GM23338 (cell line): ENCODE measurements at places on chromosomes 1 and 21. TPM values are rescaled to one million over a fixed set of nuclear protein-coding genes. Genes with fewer than 3 reads are reported as not detected.

- no peak for DNase-seq
Observed at GRCh38 chr1:33248244-33248643, 8.0 kb upstream of the ZNF362 start.

DNA sequence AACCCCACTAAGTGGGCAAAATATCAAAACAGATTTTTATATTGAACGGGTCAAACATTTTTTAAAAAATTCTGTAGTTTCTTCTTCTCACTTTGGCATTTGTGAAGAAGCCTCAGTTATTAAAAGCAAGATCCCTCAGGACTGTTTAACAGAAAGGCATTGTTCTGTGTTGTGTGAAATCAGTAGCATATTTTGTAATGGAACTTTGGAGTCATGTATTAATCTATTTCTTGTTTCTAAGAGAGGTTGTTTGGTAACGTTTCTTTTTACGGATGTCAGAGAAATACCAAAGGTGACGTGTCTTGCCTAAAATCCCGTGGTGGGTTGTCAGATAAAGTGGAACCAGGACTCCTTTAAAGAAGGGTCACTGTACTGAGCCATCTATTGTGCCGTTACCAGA, 23.7 kb downstream of the GPR137B start:
- no peak for DNase-seq

DNA sequence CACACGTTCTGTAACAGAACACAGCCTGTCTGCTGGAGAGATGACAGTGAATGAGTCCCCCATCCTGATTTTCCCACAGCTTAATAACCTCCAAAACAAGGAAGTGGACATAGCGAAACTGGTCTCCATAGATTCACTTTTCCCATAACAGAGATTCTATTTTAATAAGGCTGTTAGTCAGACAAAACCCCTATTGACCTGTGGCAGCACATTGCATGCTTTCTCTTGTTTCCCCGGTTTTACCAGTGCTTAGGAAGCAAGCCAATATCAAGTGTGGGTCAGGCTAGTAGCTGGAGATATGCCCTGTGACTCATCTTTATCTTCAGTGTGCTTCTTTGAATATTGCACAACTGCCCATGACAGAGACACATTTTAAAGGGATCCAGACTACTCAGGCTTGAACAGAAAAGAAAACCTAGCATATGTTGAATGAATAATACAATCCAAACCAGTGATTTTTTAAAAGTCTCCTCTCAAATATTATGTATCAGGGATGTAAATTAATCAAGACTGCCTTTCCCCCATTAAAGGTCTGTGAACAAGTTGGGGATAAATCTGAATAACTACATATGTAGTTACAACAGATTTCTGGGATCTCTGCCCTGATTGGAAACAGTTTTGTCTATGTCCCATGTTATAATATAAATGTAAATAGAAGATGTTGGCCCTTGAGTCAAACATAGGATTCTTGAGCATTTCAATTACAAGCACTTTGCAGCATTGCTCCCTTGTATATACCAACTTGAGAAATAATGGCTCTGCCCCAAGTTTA, 11.9 kb upstream of the CLDN8 start:
- no peak for DNase-seq

GRCh38 chr1:165623624-165624023, 7.4 kb upstream of the MGST3 start:
- DNase-seq = no peak

DNA sequence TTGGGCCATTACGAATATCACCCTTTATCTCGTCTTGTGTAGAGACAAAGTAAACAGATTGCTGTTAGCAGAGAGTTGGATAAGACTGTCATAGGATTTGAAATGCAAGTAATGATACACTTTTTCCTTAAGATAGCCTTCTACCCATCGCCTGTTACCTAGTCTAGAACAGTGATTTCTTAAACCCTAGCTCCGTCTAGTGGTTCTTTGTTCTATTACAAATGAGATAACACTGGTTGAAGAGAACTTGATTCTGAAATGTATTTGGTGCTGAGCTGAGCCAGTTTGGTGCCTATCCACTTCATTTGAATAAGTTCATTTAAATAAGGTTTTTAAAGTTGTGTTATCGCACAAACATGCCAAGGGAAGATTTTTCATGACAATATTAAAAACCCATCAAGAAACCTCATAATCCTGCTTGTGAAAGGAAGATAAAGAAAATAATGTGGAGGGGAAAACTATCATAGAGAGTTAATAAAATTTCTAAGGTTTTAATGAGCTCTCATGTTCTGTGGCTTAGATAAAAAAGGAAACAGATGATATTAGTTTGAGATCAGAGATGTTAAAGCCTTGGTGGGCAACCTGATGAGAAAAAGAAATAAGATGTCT, 1.5 kb upstream of the KCNH1 start:
- DNase-seq = peak; percentile 72

DNA sequence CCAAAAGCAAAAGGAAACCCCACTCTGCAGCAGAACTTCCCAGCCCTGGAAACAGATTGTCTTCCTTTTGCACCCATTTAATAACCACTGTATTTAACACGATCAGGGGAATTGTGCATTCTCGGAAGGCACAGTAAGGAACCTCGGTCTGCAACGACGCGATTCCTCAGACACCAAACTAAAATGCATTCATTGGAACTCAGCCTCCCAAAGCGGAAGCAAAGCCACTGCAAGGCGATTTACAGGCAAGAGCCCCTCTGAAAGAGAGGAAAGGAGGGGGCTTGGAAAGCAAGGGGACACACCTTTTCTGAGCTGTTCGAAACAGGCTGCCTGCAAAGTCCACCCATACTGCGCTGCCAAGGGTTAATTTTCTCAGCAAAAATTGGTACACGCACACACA, 297.7 kb downstream of the OMA1 start:
- DNase-seq = peak; percentile 45

DNA sequence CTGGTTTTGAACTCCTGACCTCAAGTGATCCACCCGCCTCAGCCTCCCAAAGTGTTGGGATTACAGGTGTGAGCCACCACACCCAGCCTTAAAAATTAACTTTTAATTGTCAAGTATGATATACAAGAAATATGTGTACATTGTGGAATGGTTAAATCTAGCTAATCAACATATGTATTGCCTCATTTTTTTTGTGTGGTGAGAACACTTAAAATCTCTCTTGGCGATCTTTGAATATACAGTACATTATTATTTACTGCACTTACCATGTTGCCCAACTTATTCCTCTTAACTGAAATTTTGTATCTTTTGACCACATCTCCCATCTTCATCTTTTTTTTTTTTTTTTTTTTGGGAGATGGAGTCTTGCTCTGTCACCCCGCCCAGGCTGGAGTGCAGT, 23.3 kb downstream of the THRAP3 start:
- no peak for DNase-seq

- DNase-seq = no peak
Observed at GRCh38 chr21:28811860-28812259, 180.8 kb downstream of the LTN1 start.

DNA sequence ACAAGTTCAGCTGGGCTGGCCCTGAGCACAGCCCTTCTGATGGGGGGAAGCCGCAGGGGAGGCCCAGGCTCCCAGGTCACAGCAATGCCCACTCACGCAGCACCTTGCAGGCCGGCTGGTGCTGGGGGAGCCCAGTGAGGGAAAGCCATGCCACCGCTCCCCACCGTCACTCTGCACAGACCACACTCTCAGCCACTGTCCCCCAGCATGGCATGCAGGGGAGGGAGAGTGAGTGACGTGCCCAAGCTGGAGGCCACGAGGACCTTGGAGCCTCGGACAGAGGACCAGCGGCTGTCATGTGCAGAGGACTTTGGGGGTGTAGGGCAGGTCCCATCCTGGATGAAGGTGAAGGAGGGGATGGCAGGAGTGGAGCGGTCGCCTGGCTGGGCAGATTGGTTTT, 25.1 kb downstream of the SLC45A1 start:
- DNase-seq = no peak

DNA sequence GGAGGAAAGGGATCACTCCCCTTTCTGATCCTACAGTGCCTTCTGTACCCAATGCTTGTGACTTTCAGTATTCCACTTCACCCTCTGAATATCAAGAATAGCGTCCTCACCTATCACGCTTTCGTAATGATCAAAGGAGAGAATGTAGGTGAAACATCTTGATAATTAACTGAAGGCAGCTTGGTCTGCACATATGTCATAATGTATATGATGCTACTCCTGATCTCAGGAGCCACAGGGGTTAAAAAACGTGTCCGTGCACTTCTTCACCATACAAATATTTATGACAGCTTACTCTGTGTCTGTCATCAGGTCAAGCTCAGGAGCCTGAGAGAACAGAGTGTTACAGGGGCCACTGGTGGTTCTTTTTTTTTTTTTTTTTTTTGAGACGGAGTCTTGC, 1.2 kb upstream of the PIK3C2B start:
- no peak for DNase-seq

DNA sequence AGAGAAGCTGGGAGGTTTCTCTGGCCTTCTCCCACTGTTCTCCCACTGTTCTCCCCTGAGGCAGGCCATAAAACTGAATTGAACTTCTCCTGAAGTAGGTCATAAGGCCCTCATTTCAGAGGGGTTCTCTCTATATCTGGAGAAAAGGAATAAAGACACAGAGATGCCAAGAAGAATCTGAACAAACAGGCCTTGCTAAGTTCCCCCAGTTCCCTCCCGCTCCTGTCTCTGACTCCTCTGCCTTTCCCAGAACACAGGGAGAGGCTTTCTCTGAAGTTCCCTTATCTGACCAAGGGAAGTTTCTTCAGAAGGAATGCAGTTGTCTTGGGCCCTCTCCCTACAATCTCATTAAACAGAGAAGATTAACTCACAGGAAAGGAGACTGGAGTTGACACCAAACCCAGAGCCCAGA, 83.4 kb downstream of the SLC16A1 start:
- no peak for DNase-seq

- DNase-seq = no peak
Observed at GRCh38 chr1:236853921-236854604, 59.0 kb downstream of the MTR start.

DNA sequence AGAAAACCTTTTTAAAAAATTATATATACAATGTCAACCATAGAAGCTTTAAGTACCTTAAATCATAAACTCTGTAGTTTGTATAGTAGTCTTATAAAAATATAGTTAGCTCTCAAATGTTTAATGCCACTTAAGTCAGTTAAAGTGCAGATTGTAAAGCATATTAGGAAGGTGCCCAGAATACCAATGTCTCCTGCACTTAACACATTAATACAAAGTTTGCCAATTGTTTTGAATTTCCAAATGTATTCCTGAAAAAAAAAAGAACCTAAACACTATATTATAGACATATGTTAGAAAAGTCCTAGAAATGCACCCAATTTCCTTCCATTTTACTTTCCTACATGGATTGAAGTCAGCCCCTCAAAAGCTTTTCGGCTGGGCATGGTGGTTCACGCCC, 12.1 kb downstream of the F3 start:
- DNase-seq = no peak

DNA sequence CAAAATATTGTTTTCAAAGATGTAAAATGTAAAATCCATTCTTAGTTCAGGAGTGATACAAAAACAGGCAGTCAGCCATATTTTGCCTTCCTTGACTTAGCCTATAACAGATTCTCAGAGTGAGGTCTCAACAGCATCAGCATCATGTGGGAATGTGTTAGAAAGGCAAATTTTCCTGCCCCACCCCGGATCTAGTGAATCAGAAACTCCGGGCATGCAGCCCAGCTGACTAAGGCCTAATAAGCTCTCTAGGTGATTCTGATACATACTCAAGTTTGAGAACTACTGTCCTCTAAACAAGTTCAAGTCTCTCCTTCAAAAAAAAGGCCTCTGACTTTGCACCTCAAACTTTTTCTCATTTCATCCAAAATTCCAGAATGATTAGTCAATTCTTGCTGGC, 46.9 kb upstream of the PRRC2C start:
- no peak for DNase-seq

- DNase-seq = no peak
Observed at GRCh38 chr1:53361541-53361961, 33.7 kb upstream of the LRP8 start.

DNA sequence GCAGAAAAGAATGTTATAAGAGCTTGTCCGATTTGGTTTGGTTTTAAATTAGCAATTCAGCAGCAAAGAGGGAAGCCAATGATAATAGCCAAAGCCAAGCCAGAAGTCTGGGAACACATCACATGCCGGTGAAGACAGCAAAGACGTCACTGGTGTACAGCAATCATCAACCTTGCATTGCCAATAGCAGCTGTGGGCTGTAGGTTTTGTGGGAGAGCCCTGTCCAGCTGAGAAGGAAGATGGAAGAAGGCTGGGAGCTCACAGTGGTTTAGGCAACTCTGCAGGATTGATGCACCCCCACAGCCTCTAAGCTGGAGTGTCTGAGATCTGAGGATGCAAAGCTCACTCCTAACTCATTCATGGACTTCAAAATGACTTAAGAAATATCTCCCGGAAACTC, 338.7 kb downstream of the SIPA1L2 start:
- no peak for DNase-seq

DNA sequence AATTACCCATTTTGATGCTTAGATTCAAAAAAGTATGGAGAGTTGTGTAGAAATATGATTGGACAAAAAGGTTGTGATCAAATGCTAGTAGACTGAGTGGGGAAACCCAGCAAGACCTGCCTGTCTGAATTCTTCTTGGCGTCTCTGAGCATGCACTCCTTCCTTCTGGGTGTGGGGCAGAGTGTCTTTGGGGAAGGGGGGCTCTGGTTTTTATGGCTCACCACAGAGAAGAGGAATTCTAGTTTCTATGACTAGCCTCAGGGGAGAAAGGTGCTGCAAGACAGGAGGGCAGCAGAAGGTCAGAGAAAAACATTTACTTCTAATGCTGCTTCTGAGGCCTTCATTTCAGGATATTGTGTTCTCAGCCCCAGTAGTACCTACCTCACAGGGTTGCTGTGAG, 33.9 kb upstream of the PIGC start:
- DNase-seq = no peak

GRCh38 chr21:36750576-36750959, 51.7 kb downstream of the SIM2 start:
- no peak for DNase-seq

- no peak for DNase-seq
Observed at GRCh38 chr1:91523482-91523881, 22.8 kb downstream of the CDC7 start.

DNA sequence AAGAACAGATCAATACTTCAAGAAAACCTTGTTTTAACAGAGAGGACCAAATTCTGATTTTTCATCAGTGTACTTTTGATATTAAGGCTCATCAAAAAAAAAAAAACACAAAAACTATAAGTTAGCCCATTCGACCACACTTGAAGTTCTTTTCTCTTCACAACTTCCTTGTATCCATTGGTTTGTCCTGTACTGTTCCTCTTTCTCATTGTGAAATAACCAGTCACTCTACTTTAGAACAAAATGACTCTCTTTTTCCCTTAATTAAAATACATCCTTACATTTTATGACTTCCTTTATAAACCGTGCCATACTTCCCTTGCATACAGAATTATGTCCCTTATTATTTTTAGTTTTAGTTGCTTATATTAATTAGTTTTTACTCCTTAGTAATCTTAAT, 8.4 kb downstream of the QSOX1 start:
- no peak for DNase-seq

DNA sequence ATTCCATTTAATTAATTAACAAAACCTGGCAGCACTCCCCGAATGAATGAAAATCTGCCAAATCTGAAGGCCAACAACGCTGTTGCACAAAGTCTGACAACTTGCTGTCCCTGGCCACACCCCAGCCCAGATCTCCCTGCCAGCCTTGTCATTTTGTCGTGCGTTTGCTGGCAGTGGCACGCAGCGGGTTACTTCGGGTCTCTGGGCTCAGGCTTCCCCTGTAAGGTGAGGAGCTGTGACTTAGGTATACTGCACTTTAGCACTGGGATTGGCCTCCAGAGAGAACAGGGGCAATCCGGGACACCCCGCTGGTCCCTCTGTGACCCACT, 34.3 kb upstream of the SIM2 start:
- no peak for DNase-seq

The OR2T29 gene
- total RNA-seq = not detected in 2 replicates

The B3GALT2 gene
- not detected in 2 replicates for total RNA-seq

The RGS16 gene
- total RNA-seq = 15.4 and 18.2 TPM in 2 replicates

The IFNLR1 gene
- total RNA-seq = 4.2 and 4.3 TPM in 2 replicates

The ADAMTS1 gene
- total RNA-seq = 14.1 and 15.4 TPM in 2 replicates

The CHIT1 gene
- 0.07 TPM in 1 of 2 replicates, not detected in the other for total RNA-seq
